Activated B cell treated with CpG ODN at 0.5 μM for 24 hours (primary cell): ENCODE measurements at places on chromosomes 7 and 10.

- no peak for DNase-seq
Measured at GRCh38 chr7:144459635-144460034, 56.1 kb upstream of the NOBOX start.

GRCh38 chr10:128150045-128150493 lies 23.8 kb upstream of the MKI67 start:
- DNase-seq, result peak; percentile 72

GRCh38 chr10:74827045-74827441 lies 643 bp downstream of the KAT6B start:
- DNase-seq, result no peak

DNA sequence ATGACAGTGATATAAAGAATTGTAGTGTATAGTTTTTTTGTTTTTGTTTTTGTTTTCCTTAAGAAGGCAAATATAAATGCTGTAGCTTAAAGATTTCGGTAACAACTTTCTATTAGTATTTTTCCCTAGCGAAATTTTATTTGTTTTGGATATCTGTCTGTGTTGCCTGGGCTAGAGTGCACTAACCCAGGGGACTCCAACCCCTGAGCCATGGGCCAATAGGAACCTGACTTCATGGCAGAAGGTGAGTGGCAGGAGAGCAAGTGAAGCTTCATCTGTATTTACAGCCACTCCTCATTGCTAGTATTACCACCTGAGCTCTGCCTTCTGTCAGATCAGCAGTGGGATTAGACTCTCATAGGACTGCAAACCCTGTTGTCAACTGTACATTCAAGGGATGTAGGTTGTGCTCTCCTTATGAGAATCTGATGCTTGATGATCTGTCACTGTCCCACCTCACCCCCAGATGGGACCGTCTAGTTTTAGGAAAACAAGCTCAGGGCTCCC lies 65.4 kb upstream of the CCAR1 start:
- DNase-seq, result no peak

DNA sequence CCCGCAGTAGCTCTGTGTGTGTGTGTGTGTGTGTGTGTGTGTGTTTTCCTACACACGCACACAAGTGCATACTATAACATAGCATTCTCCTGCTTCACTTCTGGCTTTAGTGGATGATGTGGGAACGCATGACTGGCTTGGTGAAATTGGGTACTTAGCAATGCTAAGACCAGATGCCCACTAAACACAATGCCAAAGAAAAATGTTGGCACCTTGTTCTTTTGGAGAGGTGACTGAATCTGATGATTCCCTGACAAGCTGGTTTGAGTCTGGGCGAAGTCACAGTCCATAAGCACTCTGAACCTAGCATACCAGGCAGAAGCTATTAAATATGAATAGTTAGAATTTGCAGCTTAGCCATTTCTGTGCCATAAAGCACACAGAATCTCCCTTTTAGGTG lies 68.0 kb upstream of the CDCA7L start:
- no peak for DNase-seq

GRCh38 chr10:785089-785860 lies 95.8 kb upstream of the DIP2C start:
- peak; percentile 10 for DNase-seq

- no peak for DNase-seq
Measured at GRCh38 chr7:135960709-135961451, 16.3 kb downstream of the MTPN start.

DNA sequence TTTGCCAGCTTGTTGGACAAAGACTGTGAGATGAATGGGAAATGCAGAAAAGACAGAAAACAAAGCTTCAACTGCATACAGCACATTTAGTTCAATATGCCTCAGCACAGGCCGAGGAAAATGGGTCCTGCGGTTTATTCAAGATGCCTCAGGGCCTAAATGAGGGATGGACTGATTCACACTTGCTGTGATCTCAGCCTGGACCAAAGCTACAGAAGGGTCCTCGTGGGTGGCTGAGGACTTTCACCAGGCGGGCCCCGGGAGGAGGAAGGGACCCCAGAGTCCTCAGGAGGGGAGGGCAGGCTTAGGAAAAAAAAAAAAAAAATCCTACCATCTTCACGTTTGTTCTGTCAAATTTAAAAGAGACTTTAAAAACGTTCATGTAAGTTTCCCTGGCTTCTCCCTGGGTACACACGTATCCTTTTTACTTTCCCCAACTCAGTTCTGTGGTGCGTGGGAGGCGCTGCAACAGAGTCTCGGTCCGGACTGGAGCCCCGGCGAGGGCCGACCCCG lies 624 bp upstream of the ZNF783 start:
- DNase-seq, result no peak

DNA sequence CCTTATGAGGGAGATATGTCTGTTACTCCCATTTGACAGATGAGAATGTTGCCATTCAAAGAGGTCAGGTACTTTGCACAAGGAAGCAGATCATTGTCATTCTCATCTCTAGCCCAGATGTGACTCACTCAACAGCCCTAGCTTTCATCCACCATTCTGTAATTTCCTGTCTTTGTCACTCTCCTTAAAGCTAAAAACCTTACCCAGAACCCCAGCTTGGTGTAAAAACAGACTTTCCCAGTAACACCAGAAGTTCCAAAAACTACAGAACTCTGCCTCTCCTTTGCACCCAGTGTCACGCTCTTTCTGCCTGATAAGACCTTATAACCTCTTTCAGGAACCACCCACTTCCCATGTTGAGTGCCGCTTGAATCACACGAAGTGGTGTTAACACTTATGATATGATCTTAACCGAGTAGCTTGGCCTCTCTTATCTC lies 89.1 kb upstream of the SP4 start:
- DNase-seq, result no peak

DNA sequence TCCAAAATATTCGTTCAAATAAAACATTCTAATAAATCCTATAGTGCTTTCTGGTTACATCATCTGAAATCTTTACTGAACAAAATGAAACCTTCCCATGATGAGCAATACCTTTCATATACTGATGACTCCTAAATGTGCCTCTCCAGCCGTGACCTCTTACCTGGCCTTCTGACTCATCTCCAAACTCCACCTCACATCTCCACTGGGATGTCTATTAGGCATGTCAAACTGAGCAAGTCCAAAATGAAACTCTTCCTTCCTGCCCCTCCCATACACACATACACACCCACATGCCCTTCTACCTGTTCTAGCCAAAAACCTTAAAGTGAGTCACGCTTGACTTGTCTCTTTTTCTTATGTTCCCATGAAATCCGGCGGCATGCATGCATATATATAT lies 22.9 kb downstream of the GSAP start:
- no peak for DNase-seq

GRCh38 chr10:119370972-119371703 lies 163.8 kb downstream of the GRK5 start:
- DNase-seq, result no peak

DNA sequence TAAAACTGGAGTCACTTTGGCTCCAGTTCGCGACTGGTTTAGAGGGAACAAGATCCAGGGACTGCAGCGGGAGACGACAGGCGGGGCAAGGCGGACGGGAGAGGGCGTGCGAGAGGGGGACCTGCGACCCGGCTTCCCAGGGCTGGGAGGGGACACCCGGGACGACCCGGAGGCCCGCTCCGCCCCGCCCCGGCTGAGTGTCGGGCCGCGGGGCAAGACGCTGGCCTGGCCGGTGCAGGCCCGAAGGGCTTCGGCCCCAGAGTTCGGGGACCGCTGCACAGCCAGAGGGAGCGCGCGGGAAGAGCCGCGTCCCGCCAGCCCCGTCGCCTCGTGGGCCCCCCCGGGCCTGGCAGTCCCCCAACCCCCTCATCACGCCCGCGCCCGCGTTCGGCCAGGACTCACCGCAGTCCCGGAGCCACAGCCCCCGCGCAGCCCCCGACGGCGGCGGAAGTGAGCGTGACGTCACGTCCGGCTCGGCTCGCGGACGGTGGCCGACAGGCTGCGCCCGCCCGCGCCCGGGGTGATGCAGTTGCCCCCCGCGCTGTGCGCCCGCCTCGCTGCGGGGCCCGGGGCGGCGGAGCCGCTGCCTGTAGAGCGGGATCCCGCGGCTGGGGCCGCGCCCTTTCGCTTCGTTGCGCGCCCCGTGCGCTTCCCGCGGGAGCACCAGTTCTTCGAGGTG lies at the start of the genes TUBGCP2 and ZNF511:
Gene TUBGCP2, minus strand, starts transcription at position 452 of the 679 bp plus-strand sequence. CDS start 5,931 bp downstream, outside the sequence.
Gene ZNF511, plus strand, starts transcription at position 494 of the 679 bp plus-strand sequence. Its CDS starts 30 bp downstream, at position 524.
- DNase-seq, result peak; percentile 95

- no peak for DNase-seq
Measured at GRCh38 chr7:142709921-142710320, 39.4 kb upstream of the PRSS1 start.

GRCh38 chr10:97428572-97428981 lies 2.6 kb downstream of the PGAM1 start:
- DNase-seq, result no peak

DNA sequence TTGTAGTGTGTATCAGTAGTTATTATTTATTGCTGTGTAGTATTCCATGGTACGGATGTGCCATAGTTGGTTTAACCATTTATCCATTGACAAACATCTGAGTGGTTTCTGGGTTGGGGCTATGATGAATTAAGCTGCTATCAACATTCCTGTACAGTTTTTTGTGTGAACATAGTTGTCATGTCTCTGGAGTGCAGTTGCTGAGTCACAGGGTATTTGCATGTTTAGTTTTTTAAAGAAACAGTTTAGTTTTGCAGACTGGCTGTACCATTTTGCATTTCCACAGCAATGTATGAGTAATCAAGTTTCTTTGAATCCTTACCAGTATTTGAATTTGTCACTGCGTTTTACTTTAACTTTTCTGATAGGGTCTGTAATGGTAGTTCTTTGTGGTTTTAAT lies 516.7 kb upstream of the CELF2 start:
- no peak for DNase-seq
